SW 1271 (cell line): ENCODE measurements at places on chromosomes 11 and 22.
A peak's percentile ranks its signal among the peaks of the same experiment; 100 is the strongest.

DNA sequence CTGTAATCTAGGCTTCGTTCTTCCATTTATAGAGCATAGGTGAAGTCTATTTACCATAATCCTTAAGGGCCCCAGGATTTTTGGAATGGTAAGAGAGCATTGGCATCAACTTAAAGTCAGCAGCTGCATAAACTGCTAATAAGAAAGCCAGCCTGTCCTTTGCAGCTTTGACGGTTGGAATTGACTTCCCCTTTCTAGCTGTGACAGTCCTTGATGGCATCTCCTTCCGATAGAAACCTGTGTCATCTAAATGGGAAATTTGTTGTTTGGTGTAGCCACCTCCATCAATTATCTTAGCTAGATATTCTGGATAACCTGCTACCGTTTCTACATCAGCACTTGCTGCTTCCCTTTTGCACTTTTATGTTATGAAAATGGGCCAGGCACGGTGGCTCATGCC lies 58.0 kb upstream of the GLYATL1B start:
- DNase-seq, result no peak

- peak; percentile 86 for DNase-seq
These were observed 28.4 kb downstream of the CCDC90B start for GRCh38 chr11:83257761-83258168.

- no peak for DNase-seq
These were observed 7.0 kb downstream of the ISX start for GRCh38 chr22:35072925-35073324.

- DNase-seq, result no peak
These were observed 7.0 kb downstream of the MAPK8IP2 start for GRCh38 chr22:50607659-50608020.

- no peak for DNase-seq
These were observed 15.7 kb downstream of the FBXO7 start for GRCh38 chr22:32490279-32490678.

- peak; percentile 90 for DNase-seq
These were observed 420.0 kb downstream of the DYNC2H1 start for GRCh38 chr11:103529181-103529684.

DNA sequence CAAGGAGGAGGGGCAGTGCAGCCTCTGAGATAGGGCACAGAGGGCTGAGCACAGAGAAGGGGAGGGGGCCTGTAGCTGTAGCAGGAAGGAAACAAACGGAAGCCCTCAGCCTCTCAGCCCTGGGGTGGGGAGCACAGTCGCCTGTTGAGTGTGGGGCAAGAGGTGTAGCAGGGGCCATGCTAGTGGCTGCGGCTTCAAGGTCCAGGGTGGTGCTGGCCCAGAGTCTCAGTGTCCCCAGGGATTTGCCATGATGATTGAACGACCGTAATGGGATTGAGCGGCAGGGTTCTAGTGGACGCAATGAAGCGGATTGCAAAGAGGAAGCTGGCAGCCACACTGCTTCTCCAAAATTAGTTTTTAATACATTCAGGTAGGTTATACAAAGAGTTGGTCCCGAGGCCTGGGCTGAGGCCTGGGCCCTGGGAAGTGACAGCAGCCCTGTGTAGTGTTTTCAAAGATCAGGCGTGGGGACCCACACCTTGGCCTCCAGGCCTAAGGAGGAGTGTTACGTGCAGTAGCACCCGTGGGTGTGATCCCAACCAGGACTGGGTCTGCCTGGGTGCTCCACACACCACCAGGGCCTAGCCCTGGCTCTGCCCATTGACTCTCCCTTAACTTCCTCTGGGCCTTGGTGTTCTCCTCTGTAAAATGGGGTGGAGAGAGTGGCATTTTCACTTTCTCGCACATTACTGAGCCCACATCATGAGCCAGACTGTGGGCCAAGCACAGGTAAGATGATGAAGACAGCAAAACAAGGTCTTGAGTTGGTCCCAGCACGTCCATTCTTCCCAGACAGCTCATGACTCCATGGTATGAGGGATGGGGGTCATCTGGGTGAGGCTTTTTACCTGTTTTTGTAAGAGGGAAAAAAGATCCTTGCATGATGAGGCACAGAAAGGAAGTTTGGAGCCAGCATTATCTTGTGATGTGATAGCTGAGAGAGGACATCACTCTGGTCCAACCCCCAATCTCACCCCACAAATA lies 13.1 kb downstream of the LRRC32 start:
- DNase-seq, result no peak

DNA sequence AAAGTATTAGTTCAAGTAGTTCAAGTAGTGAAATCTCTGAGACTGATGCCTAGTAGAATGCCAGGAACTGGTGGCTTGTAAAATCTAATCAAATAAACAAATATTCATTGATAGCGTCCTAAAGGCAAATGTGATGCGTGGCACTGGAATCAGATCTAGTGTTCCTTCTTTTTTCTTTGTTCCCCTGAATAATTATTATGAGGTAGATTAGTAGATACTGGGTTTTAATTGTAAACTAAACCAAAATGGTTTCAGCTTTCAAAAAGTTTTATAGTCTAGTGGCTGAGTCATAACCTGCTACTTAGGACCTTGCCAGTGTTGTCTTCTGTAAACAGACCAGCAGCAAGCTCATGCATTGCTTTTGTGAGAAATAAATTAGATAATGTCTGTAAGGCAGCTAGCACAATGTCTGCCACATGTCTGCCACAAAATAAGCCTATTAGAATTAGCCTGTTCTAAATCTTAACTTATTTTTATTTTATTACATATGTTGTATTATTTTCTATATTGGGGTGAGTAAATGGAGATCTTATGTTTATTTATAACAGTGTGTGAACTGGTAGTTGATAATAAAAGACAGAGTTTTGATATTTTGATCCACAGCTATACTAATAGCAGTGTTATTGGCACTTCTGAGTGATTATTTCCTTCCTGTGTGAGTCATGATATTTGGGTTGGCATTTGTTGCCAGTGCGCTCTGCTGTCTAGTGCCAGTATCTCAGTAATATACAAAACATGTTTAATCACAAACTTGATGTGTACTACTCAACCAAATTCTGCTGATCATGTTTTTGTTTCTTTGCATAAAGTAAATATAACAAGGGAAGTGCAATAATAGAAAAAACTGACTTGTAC lies 135.7 kb downstream of the TMEM135 start:
- DNase-seq, result peak; percentile 65

DNA sequence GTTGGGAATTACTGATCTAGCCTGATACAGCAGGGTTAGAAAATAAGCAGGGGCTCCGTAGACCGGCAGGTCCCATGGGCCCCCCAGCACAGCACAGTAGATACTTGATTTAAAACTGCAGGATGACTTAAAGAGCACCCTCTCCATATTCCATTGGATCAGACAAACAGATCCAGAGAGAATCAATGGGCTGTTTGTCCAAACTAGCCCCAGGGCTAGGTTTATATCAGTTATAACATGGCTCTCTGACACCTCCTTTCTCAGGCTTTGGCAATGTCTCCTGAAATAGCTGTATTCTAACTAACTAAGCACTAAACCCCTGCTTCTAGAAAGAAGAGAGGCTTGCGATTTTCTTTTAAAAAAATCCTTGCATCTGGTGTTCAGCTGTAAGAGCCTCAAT lies 100.4 kb upstream of the GALNT18 start:
- no peak for DNase-seq

- peak; percentile 20 for DNase-seq
These were observed 106.4 kb downstream of the MIAT start for GRCh38 chr22:26763633-26764361.
